ENCODE measurements at places on chromosomes 4 and X. TPM values are rescaled to one million over a fixed set of nuclear protein-coding genes. Genes with fewer than 3 reads are reported as not detected.

The SCARB2 gene
- total RNA-seq: 252 TPM

The FHDC1 gene
- total RNA-seq: 0.30 TPM

The OPN1MW3 gene
- total RNA-seq: not detected

The ETDA gene
- not detected for total RNA-seq

The MAGEA1 gene
- not detected for total RNA-seq

The HELT gene
- not detected for total RNA-seq

The ARAF gene
- total RNA-seq: 13.4 TPM

The HDAC6 gene
- 37.5 TPM for total RNA-seq

The UGT2B10 gene
- total RNA-seq: not detected

The NAAA gene
- 82.8 TPM for total RNA-seq

The SNX25 gene
- 112 TPM for total RNA-seq

The PI4K2B gene
- total RNA-seq: 18.7 TPM

The LUZP4 gene
- not detected for total RNA-seq

The SLITRK4 gene
- 3.6 TPM for total RNA-seq

The CCSER1 gene
- total RNA-seq: 0.30 TPM

The TLR6 gene
- total RNA-seq: 1.8 TPM

The POU4F2 gene
- total RNA-seq: not detected

The OTC gene
- total RNA-seq: not detected
